ENCODE measurements at places on chromosomes 2 and 18. TPM values are rescaled to one million over a fixed set of nuclear protein-coding genes. Genes with fewer than 3 reads are reported as not detected.

DNA sequence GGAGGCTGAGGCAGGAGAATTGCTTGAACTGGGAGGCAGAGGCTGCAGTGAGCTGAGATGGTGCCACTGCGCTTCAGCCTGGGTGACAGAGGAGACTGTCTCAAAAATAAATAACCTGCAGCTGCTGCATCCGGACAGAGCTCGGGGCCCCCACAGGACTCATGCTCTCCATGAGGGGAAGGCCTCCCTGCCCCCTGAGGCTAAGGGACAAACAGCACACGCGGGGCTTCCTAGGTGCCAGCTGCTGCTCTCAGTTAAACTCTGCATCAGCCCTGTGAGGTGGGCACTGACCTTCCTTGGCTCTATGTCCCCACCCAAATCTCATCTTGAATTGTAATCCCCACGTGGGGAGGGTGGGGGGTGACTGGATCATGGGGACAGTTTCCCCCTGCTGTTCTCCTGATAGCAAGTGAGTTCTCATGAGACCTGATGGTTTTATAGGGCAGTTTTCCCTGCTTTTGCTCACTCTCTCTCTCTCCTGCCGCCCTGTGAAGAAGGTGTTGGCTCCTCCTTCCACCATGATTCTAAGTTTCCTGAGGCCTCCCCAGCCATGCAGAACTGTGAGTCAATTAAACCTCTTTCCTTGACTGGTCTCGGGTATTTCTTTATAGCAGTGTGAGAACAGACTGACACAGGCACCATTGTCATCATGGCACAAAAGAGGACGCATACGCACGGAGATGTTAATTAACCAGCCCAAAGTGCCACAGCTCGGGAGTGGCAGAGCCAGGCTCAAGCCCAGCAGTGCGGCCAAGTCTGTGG is 49.9 kb upstream of the TAF1B start:
- no peak for ATAC-seq

GRCh38 chr18:26052505-26052904 is 37.9 kb downstream of the SS18 start:
- no peak for ATAC-seq

The PCARE gene
- not detected for total RNA-seq

The NT5DC4 gene
- total RNA-seq: not detected

The CTLA4 gene
- not detected for total RNA-seq

DNA sequence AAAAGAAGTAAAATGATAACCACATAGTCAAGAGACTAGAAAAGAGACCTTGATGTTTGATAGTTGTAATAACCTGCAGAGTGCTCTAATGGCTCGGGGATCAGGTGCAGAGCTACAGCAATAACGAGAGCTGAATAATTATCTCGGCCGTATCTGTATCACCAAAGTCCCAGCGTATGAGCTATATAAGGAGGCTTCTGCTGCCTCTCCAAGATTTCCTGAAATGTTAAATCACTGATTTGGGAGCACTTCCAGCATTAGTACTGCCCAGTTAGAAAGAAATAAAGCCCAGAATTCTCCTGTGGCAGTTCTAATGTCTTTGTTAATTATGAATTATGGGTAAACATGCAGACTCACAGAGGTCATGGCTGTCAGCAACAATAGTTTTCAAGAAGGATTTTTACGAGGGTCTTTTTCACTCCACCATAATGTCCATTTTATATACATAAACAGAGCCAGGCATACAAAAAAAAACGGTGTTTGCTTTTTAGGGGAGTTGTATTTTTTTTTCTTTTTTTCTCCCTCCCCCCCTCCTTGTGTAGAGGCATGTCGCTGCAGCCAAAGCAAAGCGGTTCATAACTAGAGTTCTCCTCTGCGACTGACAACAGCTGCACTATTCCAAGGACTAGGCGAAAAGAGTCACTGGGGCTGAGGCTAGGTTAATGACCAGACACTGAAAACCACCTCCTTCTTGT is 168.3 kb upstream of the VRK2 start:
- ATAC-seq: no peak

The GPBAR1 gene
- 0.93 TPM for total RNA-seq

DNA sequence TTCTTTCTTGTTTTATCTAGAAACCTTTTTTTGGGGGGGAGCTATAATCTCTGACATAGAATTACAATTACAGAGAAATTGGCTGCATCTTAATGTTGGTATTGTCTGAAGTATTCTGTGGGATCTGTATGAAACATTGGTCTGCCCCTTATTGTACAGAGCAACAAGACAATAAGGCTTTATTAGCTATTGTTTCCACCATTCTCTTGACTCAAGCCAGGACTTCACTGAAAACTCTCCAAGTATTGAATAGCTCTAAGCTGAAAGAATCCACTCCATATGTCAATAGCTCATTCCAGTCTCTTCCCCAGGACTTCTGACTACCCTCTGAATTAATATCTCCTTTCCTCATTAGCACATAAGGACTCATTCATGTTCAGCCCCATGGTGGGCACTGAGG is 77.8 kb downstream of the RHBDD1 start:
- no peak for ATAC-seq

The NXPH2 gene
- not detected for total RNA-seq

Measured in gastroesophageal sphincter (tissue), 4 donors.